ENCODE measurements at places on chromosomes 2 and 18.
A peak's percentile ranks its signal among the peaks of the same experiment; 100 is the strongest.

- DNase-seq = no peak
Observed at GRCh38 chr18:48135436-48135966, 205.0 kb upstream of the SMAD2 start.

DNA sequence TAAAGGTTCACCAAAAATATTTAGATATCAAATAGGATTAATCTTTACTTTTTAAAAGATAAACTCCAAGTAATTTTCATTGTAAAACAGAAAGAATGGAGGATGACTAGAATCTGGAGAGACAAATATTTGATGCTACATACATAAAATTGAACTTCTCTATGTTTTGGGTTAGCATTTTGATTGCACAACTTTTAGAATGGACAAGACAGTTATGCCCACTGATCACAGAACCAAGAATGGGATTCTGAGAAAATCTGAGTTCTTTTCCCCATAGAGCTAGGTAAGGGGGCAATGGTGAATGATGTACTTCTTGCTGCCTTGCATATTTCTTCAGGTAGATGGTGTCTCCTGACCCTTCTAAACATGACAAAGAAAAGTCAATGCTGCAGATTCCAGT, 191.2 kb upstream of the ZEB2 start:
- DNase-seq = no peak

DNA sequence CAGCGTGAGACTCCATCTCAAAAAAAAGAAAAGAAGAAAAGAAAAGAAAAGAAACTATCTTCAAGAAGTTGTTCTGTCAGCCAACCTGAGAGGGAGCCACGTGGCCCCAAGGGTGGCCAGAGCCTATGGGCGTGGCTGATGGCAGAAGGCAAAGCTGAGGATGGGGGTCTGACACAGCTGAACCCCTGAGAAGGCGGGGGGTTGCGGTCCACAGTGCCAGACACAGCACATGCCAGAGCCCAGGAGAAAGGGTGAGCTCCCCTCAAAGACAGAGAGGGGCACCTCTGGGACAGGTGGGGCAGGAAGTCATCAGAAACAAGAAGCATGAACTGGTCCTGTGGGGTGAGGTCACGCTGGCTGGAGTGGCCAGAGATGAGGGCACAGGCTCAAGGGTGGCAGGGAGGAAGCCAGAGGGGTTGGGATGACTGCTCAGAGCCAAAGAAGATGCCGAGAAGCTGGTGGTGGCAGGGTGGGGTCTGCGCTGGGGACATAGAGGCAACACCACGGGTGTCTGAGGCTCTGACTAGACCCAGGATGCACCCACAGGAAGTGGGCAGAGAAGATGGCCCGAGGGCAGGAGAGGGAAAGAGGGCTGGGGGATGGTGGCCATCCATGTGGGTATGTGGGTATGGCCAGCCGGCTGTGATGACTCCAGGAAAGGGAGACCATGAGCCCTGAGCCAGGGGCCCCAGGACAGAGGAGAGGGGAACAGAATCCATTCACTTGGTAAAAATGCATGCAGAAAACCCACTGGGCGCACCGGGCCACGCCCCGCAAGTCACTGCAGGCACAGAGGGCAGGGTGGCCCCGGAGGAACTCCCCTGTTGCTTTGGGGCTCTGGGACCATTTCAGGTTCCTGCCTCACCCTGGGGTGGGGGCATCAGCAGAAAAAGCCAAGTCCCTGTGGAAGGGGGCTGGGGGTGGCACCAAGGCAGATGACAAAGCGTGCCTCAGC, 8.4 kb downstream of the KIF1A start:
- no peak for DNase-seq

DNA sequence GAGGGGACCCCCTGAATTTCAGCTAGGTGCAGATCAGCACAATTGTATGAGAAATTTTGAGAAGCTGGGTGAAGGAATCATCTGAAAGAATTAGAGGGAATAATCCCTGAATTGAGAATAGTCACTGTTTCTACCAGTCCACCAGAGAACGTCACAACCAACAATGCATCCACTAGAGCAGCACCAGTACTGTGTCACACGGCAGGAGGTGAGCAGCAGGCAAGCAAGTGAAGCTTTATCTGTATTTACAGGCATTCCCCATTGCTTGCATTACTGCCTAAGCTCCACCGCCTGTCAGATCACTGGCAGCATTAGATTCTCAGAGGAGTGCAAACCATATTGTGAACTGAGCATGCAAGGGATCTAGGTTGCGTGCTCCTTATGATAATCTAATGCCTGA, 40.7 kb downstream of the GDF7 start:
- no peak for DNase-seq

DNA sequence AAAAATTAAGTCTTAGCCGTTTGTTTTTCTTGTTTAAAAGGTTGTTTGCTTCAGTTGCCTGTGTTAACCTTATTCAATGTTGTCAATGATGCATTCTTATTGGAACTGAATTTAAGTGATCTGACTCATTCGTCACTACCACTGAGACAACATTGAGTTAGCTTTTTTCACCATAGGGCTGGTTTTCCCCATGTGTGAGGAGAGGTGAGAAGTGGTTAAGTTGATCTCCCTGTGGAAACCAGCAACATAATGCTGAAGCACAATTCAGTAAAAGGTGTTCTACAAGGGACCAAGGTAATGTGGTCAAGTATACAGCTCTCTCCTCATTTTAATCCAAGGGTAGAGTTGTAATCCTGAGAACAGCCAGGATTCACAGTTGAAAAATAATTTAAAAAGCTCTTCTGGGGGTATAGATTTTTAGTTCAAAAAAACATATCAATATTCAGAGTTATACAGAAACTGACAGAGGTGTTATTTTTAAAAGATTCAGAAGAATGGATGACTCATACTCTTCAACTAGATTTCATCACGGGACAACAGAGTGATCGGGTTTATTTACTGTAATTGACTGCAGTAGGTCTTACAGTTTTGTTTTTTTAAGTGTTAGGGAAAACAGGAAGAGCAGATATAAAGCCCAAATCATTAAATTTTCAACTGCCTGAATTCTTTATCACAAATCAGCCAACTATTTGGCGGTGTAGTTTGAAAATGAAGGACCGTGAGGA, 12.6 kb downstream of the NOP58 start:
- DNase-seq = peak; percentile 15

GRCh38 chr2:155203178-155203577, 504.7 kb downstream of the KCNJ3 start:
- DNase-seq = no peak

GRCh38 chr18:6004683-6005082, 109.4 kb upstream of the TMEM200C start:
- no peak for DNase-seq

GRCh38 chr2:212223696-212224095, 314.9 kb downstream of the ERBB4 start:
- no peak for DNase-seq

DNA sequence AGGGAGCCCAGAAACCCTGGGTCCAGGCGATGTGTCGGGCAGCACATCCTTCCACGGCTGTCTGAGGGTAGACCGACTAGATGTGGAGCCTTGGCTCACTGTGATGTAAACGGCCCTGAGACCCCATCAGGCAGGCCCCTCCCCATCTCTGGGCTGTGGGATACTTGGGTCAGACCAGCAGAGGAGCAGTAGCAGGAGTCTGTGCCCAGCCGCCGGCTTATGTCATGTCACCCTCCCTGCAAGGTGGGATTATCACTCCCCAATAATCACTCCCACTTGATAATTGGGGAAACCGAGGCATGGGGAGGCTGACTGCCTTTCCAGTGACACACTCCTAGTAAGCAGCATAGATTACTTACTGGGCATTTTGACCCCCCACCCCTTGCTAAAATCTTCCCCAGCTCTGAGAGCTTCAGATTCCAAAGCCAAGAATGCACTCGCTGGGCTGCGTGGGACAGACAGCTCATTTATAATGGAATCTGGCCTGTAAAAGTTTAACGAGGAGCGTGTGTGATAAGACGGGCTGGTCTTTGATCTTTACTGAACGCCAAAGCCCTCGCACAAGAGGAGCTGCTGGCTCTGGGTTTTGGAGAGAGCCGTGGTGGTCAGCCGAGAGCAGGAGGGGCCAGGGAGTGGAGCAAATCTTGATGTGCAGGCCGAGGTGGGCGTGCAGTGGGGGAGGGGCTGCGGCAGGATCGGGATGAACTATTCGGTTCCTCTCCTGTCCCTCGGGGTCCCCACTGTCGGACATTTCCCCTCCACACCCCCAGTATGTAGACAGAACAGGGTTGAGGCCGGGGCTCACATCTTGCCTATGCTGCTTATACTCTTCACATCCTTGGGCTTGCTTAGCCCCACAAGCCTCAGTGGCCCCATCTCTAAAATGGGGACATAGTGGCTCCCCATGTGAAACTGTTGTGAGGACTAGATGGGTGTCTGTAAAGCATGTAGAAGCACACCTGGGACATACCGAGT, 200.0 kb downstream of the GLI2 start:
- DNase-seq = no peak

GRCh38 chr18:2526329-2526728, 45.0 kb downstream of the METTL4 start:
- no peak for DNase-seq

DNA sequence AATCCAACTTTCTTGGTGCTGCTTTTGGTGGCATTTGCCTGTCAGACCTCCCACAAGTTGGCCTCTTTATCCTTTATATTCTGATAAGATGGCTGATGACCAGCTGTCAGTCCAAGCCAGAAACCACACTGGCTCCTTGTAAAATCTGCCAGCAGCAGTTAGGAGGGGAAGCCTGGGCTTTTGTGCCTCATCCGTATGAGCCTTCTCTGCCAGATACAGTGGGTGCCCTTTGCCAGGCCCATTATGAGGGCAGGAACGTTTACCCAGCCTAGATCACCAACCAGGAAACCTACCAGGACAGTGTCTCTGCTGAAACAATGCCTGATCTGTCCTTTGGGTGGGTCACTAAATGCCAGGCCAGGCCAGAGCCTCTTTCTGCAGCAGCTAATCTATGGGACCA, 202.9 kb upstream of the SP5 start:
- DNase-seq = no peak

DNA sequence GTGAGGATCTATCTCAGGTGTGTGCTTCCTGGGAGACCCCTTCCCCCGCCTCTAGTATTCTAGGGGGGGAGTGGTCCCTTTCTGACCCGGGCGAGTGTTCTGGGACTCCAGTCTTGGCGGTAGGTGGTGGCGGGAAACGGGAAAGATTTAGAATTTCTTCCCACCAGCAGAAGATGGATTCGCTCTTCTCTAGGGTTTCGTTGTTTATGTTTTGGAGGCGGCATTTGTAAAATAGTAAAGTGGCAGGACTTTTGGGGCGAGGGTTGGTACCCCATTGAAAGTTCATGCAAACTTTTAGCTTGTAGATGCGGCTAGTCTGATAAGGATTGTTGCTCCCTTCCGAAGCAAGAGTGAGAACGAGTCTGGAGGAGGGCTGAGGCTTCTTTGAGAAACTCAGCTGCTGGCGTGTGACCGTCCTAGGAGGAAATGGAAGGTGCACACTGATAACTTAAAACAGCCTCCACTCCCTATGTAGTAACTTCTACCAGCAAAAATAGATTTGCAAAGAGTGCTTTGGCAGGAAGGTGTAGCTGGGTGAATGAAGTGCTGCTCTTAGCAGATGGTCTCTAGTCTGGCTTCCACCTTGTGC, 412 bp downstream of the GPD2 start:
- DNase-seq = peak; percentile 21

DNA sequence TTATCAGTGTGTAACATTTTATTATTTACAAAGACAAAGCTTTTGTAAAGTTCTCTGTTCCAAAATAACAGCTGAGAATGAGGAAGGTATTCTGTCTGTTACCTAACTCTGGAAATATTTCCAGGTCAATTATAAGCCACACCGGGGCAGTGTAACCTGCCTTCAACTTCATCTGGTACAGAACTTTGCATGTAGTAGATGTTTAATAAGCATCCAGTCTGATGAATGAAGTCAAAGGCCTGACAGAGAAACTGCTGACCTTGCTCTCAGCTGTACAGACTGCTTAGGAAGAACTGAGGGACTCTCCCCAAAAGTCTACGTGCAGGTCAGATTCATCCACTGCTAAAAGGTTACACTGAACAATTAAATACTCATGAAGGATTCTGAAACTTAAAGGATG, 43.3 kb downstream of the WDFY1 start:
- DNase-seq = no peak

GRCh38 chr2:166234112-166234846, 106.5 kb upstream of the SCN1A start:
- DNase-seq = no peak

DNA sequence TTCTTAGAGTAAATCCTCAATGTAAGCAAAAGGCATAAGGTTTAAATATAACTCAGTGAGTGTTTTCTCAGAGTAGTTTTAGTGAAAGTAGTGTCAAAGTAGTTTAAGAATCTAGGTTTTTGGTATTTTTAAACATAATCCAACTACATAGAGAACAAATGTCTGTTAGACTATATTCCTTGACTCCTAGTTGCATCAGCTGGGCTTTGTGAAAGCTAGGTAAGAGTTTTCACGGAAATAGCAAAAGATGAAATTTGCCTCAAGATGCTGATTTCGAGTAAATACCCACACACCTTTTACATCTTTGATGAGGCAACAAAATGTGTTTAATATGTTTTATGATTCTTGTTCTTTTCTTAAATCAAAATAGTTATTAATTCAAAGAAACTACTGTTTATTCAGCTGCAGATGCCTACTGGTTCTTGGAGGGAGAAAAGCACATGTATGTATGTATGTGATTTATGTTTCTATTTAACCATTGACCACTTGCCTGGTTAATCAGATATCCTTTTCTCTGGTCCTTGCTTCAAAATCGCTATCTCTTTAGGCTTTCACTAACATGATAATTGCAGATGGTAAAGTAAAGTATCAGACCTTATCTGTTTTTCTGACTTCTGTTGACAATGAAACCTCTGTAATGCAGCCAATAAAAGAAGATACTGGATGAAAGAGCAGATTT, 117.4 kb upstream of the NOSTRIN start:
- DNase-seq = no peak

DNA sequence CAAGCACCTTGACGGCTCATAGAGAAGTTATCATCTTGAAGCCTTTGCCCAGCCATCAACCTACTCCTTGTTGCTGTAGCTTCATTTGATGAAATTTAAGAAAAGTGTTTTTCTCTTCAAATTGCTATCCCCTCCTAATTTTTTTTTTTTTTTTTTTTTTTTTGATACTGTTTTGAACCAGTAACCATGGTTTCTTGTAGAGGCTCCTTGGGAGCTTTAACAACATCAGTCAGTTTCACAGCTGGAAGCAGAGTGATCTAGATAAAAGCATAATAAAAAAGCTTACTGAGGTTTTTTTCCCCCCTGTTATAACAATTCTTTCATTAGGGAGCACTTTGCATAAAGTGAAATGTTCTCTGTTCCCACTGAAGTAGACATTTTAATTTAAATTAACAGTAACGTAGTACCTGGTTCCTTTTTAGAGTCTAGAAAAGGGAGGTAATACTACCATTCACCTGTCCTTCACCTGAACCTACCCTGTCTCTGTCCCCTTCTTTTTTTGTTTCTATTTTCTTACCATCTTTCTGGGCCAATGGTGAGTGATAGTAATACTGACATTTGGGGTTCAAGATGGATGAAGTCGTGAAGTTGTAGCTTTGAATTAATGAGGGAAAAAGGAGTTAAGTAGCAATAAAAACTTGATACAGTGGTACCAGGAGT, 101.5 kb downstream of the NCOA1 start:
- no peak for DNase-seq

DNA sequence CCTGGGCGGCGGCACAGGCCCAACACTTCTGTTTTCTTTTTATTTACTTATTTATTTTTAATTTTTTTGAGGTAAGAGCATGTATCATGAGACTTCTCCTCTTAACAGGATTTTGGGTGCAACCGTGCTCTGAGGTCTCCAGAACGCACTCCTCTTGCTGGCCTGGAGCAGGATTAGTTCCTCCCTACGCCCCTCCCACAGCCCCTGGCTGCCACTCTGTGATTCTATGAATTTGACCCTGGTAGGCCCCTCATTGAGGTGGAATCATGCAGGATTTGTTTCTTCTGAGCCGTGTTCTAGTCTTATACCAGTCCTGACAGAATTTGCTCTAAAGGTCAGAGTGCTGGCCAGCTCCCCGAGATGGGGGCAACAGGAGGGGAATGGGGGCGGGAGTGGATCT, 106.5 kb upstream of the HS6ST1 start:
- no peak for DNase-seq
